ENCODE measurements at places on chromosomes 3 and 15.

- DNase-seq: peak; percentile 4
Observed at GRCh38 chr3:62665627-62666437, 209.4 kb downstream of the CADPS start.

DNA sequence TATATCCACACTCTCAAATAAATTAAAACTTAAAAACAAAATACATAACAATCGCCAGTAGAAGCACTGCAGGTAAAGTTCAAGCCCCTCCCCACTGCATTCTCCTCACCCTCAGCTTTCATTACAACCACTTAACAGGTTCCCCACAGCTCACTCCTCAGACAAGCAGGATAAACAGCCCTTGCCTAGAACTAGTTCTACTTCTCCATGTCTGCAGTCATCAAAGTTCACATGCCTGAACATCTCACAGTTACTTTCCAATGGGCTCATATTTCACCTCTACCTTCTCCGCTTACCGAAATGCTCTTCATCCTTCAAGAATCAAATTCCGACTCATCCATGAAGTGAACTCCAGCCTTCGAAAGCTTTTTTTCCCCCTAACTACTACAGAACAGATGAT is 4.1 kb downstream of the YEATS2 start:
- peak; percentile 58 for DNase-seq

GRCh38 chr3:71849681-71850080 is 64.7 kb upstream of the PROK2 start:
- no peak for DNase-seq

- no peak for DNase-seq
Observed at GRCh38 chr3:184228376-184229137, 828 bp upstream of the VWA5B2 start.

- DNase-seq: no peak
Observed at GRCh38 chr3:30320392-30320791, 286.0 kb upstream of the TGFBR2 start.

DNA sequence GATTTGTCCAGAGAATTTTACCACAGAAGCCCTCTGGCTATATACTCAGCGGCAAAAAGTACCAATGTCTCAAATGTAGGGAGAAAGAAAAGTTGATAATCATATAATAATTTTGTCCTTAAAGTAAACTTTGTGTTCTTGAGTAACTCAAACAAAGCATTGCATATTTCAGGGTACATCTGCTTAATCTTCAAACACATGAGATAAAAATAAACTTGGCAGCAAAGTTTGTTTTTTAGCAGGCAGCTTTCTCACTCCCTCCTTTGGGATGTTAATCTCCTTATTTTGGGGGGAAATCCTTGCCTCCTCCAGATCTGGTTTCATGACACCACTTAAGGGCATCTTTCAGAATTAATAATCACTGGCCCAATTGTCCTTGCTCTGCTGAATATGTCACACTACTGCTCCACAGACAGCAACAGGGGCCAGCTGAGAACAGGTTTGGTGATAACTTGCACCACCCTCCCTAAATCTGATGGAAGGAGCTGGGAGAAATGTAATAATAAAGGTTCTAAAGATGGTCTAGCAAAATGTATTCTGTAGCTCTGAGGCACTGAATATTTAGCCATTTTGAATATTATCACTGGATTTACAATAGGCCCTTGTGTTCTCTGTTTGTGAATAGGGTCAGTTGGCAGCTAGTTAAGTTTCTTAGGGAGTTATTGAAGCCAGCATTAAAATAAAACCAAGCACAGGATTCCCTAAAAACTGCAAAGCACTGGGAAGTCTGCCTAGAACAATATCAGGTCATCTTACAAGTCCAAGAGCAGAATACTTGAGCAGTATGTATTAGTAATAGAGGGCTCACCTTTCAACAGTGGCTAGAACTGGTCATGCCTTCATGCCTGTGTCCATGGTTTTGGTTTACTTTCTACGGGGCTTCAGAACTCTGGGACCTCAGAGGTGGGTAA is 79.2 kb downstream of the EFL1 start:
- DNase-seq: no peak

DNA sequence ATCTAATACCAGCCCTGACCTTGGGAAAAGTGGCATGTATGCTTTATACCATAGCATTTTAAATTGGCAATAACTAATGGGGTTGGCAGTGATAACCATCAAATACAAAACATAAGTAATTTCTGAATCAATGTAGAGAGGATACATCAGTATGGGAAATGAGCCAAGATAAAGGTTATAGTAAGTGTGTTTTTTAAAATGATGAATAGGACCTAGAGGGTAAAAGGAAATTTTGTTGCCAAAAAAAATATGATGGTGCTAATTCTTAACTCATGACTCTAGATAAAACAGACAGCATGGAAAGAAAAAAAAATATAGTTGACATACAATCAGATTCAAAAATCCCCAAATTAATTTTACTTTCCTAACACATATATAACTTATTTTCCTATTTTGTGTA is 75.4 kb upstream of the ROBO1 start:
- no peak for DNase-seq

DNA sequence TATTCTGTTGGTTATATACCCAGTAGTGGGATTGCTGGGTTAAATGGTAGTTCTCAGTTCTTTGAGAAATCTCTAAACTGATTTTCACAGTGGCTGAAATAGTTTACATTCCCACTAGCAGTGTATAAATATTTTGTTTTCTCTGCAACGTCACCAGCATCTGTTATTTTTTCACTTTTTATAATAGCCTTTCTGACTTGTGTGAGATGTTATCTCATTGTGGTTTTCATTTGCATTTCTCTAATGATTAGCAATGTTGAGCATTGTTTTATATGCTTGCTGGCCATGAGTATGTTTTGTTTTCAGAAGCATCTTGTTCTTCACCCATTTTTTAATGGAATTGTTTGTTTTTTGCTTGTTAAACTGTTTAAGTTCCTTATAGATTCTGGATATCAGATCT is 612.7 kb upstream of the SGO1 start:
- no peak for DNase-seq

DNA sequence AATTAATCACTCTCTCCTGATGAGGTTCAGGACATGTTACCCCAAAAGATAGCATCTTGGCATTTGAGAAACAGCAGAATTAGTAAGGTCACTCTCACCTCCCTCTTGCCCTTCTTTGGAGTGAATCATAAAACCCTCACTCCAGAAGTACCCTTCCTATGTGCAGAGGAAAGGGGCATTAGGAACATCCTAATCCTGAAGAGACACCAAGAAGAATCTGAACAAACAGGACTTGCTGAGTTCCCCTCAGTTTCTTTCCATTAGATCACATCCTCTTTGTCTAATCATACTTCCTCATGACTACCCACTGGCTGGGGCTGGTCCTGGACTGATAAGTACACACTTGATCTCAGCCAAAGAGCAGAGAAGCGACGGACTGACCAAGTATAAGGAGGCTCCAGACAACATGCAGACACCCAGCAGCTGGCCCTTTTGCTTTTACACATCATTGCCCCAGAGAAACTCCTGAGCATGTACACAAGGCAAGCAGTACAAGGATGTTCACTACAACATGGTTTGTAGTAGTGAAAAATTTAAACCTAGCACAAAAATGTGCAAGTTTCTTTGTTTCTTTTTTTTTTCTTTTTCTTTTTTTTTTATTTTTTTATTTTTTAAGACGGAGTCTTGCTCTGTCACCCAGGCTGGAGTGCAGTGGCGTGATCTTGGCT is 15.0 kb upstream of the TM6SF1 start:
- DNase-seq: no peak

- peak; percentile 33 for DNase-seq
Observed at GRCh38 chr3:48623851-48624547, 2.4 kb upstream of the TMEM89 start.

DNA sequence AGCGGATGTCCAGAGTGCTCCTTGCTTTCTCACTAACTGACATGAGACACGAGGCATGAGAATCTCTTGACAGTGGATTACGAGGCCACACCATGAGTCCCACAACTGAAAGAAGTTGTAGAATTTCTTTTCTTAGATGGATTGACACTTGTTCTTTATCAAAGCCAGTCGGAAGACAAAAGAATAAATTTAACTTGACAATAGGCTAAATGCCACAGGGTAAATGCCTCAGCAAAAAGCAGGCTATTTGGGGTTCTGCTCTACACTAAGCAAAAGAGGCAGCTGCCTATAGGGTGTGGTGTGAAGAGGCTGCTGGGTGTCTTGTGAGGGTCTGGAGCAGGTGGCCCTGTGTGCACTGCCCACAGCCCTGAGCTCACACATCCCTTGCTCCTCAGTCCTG is 135.1 kb upstream of the SEMA6D start:
- DNase-seq: no peak

DNA sequence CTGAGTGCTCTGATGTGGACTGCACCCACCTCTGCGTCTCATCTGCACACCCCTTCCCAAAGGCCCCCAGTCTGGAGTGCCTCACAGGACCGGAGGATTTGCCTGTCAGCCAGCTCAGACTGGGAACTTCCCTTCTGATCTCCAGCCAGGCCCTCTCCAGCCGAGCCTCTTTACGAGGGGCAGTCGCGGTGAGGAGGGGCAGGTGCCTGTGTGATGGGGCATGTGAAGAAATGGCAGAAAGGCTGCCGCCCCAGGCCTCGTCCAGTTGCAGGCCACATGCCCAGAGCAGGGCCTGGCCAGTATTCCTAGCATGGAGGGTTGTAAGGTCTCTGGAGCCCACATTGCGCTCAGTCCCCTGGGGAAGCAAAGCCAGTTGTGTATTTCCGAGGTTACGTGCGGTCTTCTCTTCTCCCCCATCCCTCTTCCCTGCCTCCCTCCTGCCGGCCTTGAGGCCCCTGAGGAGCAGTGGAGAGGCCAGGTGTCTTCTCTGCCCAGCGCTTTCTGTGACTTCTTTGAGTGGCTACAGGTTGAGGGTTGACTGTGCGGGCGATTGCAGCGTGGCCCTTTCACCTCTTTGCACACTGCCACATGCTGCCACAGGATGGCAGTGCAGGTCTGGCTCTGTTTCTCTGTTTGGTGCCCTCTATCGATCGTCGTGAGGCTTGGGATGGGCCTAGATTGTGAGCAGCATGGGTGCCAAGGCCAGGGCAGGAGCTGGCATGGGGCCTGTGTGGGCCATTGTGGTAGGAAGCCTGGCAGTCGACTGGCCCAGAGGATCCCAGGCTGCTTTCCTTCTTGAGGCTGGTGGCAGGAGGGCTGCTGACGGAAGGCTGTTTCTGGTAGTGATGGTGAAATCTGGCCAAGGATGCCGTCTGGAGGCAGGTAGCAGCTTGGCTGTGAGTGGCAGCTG is 5.3 kb downstream of the CLK3 start:
- peak; percentile 86 for DNase-seq

GRCh38 chr3:122555275-122556071 is 8.6 kb downstream of the PARP9 start:
- DNase-seq: no peak

DNA sequence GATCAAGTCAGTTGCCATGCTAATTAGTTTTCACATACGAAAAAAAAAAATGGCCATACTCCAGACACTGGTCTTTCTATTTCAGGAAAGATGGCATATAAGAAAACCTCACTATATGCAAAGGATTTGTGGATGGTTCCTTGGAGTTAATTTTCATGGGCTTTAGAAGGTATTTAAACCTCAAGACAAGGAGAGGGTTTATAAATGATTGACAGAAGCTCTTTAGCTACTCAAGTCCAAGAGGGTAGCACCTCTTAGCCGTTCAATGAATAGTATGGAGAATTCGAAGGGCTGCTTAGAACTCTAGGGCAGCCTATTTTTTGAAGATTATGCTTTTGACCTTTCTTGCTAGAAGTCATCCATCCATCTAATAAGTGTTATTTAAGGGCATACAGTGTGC is 41.7 kb downstream of the RBMS3 start:
- no peak for DNase-seq

GRCh38 chr15:45276831-45277230 is 24.8 kb downstream of the SLC28A2 start:
- DNase-seq: peak; percentile 71

DNA sequence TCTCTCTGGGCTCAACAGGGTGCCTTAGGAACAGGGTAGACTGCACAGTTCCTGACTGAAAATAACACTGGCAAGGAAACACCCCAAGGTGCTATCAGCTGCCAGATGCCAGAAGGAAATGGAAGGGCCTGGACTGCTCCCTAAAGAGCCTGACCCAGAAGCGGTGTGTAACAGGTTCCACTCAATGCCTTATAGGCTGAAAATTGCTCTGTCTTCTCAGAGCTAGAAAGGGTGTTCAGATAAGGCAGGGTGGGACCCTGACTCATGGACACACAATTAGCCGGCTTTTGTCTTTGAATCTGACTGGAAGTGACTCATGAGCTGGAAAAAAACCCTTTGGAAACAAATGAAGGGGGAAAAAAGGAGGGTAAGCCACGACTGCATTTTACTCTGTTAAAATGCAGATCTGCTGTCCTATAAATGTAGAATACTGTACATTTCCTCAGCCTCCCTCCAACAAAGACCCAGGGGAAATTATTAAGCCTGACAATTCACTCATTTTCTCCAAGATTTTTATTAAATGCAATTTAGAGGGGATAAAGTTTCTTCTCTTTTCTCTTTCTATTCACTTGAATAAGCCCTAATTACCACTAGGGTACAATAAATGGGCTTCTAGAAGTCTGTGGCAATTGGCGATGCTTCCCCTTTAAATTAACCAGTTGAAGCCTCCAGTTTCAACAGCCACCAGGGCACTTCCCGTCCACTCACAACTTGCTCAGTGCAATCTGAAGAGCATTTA is 160.2 kb upstream of the TBL1XR1 start:
- peak; percentile 63 for DNase-seq

GRCh38 chr3:48748754-48749153 is 31.7 kb upstream of the IP6K2 start:
- no peak for DNase-seq

DNA sequence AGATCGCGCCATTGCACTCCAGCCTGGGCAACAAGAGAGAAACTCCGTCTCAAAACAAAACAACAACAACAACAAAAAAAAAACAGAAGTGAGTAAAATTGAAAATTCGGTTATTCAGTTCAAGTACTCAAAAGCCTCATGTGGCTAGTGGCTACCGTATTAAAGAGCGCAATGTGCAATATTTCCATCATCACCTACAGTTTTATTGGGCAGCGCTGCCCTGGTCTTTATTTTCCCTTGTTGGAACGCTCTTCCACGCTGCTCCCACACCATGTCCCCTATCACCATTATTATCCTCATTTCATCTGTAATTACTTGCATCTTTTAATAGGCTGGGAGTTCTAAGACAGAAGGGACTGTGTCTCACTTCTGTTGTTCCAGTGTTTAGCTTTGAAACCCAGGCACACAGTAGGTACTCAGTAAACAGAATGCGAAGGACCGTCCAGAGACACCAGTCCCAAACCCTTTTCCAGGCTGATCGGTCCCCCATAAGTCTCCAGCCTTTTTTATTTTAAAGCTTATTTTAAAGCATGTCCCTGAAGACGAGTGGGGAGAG is 423 bp upstream of the HACD3 start:
- no peak for DNase-seq

DNA sequence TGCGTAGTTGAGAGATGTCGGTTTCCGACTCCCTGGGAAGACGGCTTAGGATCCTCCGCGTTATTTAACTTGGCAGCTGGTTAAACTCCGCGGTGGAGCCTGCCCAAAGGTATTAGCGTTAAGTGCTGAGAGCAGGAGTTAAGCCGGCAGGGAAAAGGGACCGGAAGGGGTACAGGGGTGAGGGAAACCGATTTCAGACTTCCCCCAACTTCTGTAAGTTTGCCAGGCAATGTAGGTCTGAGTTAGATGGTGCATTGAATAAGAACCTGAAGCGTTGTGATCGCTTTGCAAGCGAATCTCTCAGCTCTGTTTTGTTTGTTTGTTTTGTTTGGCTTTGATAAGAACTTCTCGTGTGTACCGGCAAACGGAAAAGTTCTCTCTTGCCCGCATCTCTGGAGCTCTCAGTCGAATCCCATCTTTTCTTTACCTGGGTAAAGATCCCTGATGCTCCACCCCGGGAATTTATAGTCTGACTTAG is 6.0 kb upstream of the FEZF2 start:
- DNase-seq: no peak

Measured in T47D (cell line).